ENCODE measurements at places on chromosomes 12 and 14.
A peak's percentile ranks its signal among the peaks of the same experiment; 100 is the strongest.

DNA sequence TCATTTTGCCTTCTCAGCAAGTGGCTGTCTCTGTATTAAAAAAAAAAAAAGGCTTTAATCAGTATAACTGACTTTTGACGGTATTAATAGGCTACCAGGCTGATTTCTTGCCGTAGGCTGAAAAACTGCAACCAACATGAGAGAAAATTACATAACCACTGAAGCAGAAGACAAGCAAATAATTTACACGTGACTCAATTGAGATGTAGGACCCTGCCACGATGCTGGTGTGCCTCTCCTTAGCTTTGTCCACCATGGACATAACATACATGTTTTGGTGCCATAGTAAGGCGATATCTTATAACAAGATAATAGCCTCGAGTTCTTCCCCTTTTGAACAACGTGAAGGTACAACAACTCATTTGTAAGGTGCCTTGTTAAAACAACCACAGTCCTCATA lies 88.7 kb upstream of the GRIP1 start:
- no peak for DNase-seq

DNA sequence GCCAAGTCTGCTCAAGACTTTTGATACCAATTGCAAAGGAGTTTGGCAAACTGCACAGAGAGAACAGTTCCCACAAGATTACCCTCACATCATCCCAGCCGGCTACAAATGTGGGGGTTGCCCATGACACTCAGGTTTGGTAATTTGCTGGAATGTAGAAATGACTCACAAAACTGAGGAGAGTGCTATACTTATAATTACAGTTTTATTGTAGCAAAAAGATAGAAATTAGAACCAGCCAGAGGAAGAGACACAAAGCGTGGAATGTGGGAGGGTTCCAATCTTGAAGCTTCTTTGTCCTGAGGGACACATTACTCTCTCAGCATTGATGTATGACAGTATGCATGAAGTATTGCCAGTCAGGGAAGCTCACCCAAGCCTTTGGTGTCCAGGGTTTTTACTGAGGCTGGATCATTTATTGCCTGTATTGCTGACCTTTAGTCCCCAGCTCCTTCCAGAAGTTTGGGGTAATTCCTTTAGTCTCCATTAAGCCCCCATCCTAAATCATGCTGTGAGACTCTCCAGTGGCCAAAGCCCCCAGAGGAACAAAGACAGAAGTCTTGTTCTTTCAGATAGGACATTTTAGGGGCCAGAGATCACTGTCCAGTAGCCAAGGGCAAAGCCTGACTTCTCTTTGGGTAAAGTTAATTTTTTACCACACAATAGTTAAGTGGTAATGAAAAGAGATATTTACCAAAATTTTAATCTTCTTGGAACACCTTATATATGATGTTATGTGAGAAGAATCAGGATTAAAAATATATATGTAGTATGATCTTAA lies 9.9 kb downstream of the TBK1 start:
- DNase-seq = no peak

GRCh38 chr12:12745576-12746211 lies 28.5 kb downstream of the CDKN1B start:
- DNase-seq = no peak

DNA sequence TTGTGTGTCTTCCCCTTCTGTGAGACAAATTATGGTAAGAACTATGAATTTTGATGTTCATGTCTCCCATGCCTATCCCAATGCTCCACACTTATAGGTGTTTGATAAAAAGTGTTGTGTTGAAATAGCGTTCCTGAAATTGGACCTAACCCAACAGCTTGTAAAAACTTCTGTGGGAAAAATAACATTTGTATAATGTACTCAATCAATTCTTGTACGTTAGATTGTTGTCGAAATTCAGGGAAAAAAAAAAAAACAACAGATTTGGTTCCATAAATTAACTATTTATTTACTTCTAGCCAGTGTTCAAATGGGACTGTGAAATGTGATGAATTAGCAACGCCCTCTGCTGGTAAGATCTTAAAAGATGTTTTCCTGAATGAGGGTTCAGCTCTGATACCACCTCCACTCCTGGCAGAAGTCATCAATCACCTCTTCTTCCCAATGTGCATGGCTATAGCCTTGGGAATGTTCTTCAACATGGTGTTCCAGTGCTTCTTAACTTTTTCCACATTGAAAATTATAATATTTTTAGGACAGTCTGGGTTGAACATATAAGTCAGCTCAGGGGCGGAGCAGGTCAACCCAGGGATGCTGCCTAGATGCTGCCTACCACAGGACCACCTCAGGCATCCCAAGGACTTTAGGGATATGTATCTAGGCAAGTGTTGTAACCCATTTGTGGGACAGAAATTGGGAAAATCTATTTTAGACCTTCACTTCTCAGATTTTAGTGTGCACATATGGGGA lies 170.6 kb downstream of the OTOGL start:
- no peak for DNase-seq

- DNase-seq = no peak
These were observed 117.0 kb downstream of the SMOC1 start for GRCh38 chr14:69996216-69996615.

DNA sequence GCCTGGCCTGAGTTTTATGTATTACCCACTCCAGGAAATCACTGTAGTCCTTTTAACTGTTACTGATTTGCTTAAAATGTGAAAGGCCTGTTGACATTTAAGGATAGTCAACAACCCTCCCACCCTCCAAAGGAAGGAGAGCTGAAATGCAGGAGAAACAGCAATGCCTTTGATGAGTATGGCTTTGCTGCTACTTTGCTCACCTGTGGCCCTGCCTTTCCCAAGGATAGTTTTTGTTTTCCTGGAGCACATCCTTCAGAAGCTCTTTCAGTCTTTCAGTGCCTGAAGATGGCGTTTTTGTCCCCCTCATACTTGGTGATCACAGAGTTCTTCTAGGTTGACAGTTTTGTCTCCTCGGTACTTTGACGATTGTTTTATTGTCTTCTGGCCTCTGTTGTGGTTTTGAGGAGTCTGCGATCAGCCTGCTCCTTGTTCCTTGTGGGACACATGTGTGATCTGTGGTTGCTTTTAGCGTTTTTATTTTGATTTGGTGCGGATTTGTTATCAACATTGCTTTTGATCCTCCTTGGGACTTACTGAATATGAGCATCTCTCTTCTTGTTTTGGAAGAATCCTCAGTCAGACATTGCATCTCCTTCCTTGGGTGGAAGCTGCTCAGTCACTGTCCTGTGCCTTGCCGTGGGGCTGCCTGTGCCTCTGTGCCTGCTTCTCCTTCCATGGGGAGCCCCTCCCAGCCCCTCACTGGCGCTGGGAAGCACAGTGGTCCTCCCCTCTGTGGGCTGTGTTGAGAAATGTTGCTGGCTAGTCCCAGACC lies 17.2 kb downstream of the PACS2 start:
- DNase-seq = no peak

DNA sequence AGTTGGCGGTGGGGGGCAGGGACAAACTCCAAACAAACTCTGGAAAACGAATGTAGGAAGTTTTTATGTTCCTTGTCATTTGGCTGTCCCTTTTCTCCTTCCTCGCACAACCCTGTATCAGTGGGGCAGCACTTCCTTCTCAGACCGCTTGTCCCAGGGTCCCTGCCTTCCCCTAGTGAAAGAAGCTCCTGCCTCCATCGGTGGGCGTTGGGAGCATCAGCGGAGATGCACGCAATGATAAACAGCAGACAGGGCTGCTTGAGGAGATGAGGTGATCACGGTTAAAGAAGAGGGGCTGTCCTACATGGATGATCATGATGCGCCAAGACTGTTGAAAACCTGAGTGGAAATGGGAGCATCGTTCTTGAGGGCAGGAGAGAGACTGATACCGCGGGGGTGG lies 620 bp downstream of the C1S start:
- no peak for DNase-seq

DNA sequence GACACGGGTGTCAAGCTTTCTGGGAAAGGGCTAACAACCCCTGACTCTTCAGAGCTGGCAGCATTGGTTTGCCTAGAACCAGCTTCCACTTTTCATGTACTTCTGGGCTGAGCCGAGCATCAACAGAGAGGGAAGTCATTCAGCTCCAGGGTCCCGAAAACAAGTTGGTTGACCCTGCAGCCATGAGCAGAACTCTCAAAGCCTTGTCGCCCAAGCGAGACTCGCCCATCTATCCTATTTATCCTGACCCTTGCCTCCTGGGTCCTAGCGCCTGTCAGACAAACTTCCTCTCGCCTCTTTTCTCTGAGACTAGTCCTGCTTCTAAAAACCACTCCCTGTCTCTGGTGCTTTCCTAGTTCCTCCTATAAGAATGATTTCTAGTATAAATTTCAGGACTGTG lies 47.9 kb downstream of the ASCL4 start:
- no peak for DNase-seq

- DNase-seq = no peak
These were observed 581.2 kb downstream of the LRFN5 start for GRCh38 chr14:42187846-42188245.

- peak; percentile 44 for DNase-seq
These were observed 74.3 kb downstream of the TRHDE start for GRCh38 chr12:72346363-72346944.

GRCh38 chr12:122160761-122161160 lies 13.3 kb downstream of the IL31 start:
- DNase-seq = no peak

- DNase-seq = no peak
These were observed 30.7 kb upstream of the OVCH1 start for GRCh38 chr12:29528161-29528560.

GRCh38 chr12:90945070-90945649 lies 9.8 kb downstream of the CCER1 start:
- no peak for DNase-seq

All from brain pericyte (primary cell).